ENCODE measurements at places on chromosomes 1 and 21. TPM values are rescaled to one million over a fixed set of nuclear protein-coding genes. Genes with fewer than 3 reads are reported as not detected.

DNA sequence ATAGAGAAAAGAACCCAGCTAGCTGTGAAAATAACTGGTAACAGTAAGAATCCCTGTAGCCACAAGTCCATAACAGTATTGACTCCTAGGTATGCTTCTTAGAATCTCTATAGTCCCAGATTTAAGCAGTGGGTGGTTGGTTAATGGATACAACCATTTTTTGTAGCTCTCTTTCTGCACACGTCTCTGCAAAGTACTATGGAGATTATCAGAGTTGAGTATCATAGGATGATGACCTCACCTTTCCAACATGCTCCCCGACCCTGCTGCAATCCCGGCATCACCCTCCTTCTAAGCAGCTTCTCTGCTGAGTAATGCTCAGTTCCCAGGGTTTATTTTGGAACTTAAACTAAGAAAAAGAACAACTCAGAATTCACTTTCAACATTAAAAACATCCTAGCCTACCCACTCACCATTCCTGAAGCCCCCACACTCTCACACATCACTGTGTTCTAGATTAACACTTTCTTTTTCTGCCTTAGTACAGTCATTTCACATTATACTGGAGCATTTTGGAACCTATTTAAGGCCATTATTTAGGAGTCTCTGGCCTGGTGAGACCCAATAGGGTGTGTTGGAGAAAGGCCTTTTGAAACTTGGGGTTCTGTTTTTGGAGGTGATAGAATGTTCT is 2.7 kb downstream of the MLLT11 start:
- DNase-seq: peak; percentile 94

DNA sequence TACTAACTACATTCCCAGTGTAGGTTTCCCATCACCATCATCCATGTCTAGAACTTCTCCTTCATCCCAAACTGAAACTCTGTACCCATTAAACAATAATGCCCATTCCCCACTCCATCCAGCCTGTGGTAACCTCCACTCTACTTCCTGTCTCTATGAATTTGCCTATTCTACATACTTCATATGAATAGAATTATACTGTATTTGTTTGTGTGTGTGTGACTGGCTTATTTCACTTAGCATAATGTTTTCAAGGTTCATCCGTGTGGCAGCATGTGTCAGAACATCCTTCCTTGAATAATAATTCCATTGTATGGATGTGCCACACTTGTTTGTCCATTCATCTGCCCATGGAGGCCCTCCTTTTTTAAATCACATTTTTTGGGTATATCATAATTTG is 35.7 kb downstream of the ATP2B4 start:
- no peak for DNase-seq

Gene SLAMF1
- total RNA-seq: not detected

GRCh38 chr1:13702425-13703127 is 2.6 kb downstream of the PRDM2 start:
- no peak for DNase-seq

Gene DHDDS
- 67.7 TPM for total RNA-seq

Gene OR6K3
- not detected for total RNA-seq

GRCh38 chr1:238201992-238202391 is 311.3 kb upstream of the ZP4 start:
- DNase-seq: no peak

- no peak for DNase-seq
These were observed 671.3 kb downstream of the MRPL39 start for GRCh38 chr21:24935991-24936390.

DNA sequence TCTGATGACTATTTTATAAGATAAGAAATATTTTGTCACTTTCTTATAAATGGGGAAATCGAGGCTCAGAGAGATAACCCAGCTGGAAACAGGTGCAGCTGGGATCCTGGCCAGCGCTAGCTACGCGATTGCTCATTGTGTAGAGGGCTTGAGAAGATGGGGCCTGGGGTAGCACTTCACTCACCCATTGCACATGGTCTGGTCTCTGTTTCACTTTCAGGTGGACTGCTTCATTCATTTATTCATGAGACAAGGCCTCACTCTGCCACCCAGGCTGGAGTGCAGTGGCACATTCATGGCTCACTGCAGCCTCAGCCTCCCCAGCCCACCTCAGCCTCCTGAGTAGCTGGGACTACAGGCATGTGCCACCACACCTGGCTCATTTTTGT is 23.8 kb downstream of the UBE4B start:
- no peak for DNase-seq

GRCh38 chr1:215889871-215890270 is 322.8 kb downstream of the KCTD3 start:
- no peak for DNase-seq

DNA sequence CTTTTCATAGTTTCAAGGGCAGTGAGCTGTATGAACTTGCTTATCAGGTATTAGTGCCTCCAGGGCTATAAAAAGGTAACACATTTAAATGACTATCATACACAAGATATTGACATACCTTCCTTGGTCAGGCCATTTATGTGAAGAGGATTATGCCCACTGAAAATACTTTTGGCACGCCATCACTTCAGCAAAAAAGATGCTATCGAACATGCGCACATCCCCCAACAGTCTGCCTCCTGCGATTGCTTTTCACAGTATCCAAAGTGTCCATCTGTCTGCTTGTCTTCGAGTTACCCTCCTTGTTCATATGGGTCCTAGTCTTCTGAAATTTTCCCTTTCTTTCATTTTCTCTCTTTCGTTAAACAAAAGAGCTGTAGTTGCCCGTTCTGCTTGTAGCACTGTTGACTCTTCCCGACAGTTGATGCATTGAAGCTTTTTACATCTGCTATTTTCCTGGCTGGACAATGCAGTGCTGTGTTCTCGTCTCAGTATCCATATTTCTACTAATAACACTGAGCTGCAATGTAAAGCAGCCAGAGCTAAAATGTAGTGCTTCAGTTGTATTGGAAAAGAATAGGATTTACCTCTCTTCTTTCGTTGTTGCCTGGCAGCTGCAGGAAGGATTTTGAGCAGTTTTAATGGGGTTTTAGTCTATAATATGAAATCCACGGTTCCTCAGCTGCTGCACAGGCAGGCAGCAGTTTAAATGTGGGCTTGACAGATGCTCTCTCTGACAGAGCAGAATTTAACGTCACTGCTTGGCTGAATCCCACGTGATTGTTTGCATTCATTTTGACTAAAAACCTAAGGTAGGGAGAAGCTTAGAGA is at the start of gene B3GALT2:
Gene B3GALT2, minus strand, starts transcription at position 713 of the 831 bp plus-strand sequence. CDS start 5,051 bp downstream, outside the sequence.
- peak; percentile 70 for DNase-seq

- DNase-seq: peak; percentile 23
These were observed 52.1 kb downstream of the GPR161 start for GRCh38 chr1:168084396-168085231.

Gene CLCA1
- total RNA-seq: not detected

DNA sequence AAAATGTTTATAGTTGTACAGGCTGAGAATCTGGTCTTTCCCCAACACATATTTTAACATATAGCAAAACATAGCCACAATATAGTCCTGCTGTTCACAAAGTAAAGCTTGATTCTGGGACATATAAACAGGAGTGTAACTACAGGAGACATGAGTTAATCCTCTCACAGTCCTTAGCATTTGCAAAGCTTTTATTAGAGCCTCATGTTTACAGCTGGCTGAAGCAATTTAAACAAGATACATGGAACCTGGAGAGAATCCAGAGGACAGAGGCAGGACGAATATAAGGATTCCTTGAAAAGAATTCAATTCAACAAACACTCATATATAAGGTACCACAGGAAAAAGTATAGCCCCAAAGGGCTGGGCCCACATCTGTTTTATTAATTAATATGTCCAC is 163.4 kb downstream of the ADGRL4 start:
- DNase-seq: peak; percentile 65

Gene LAMB3
- 0.72 TPM for total RNA-seq

DNA sequence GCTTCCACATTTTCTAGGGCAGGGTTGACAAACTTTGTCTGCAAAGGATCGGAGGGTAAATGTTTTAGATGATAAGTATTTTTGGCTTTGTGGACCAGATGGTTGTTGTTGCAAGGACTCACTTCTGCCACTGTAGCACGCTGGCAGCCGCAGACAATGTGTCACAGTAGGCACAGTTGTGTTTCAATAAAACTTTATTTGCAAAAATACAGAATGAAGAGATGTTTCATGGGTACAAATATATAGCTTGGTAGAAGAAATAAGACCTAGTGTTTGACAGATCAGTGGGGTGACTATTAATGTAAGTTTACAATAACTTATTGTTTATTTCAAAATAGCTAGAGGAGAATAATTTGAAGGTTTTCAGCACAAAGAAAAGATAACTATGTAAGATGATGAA is 127.8 kb downstream of the GRIK3 start:
- DNase-seq: no peak

DNA sequence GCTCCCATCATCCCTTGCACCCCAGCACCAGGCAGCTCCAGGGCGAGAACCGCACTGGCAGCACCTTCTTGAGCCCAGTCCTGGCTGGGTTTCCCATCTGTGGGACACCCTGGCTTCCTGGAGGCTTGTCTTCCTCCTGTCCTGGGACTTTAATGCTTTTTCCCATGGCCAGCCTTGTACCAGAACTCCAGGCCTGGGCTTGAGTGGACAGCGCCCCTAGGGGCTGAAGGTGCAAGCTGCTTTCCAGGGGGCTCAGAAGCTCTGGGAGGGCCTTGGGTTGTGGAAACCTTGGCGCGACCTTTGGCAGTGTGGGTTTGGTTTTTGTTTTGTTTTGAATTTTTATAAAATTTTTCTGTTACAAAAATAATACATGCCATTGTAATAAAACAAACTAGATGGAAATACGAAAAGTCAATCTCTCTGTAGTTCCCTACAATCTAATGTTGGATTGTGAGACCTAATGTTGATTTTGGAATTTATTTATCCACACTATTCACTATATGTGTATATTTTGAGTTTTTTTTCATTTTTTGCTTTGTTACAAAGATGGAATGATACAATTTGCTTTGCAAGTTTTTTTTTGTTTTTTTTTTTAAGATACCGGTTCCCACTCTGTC is 33.8 kb upstream of the RPL11 start:
- peak; percentile 35 for DNase-seq

Gene KCNK1
- total RNA-seq: 0.90 TPM

- no peak for DNase-seq
These were observed 15.2 kb downstream of the PRR9 start for GRCh38 chr1:153232553-153232952.

Gene PCSK9
- total RNA-seq: under 0.01 TPM

Gene PTTG1IP
- 194 TPM for total RNA-seq

Gene LRRC38
- total RNA-seq: not detected

- no peak for DNase-seq
These were observed 569 bp upstream of the CAPN2 start for GRCh38 chr1:223711747-223712193.

Gene NAV1
- 14.0 TPM for total RNA-seq

Gene KIF21B
- total RNA-seq: 0.36 TPM

GRCh38 chr1:4587721-4588120 is 66.7 kb upstream of the AJAP1 start:
- DNase-seq: no peak

DNA sequence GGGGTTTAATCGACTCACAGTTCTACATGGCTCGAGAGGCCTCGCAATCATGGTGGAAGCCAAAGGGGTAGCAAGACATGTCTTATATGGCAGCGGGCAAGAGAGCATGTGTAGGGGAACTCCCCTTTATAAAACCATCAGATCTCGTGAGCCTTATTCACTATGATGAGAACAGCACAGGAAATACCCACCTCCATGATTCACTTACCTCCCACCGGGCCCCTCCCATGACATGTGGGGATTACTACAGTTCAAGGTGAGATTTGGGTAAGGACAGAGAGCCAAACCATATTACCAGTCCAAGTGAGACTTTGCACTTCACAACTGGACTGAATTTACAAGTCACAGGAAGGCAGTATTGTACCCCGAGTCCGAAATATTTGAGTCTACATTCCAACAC is 73.9 kb upstream of the ANGPTL1 start:
- DNase-seq: no peak

Gene CIART
- total RNA-seq: 13.9 TPM

DNA sequence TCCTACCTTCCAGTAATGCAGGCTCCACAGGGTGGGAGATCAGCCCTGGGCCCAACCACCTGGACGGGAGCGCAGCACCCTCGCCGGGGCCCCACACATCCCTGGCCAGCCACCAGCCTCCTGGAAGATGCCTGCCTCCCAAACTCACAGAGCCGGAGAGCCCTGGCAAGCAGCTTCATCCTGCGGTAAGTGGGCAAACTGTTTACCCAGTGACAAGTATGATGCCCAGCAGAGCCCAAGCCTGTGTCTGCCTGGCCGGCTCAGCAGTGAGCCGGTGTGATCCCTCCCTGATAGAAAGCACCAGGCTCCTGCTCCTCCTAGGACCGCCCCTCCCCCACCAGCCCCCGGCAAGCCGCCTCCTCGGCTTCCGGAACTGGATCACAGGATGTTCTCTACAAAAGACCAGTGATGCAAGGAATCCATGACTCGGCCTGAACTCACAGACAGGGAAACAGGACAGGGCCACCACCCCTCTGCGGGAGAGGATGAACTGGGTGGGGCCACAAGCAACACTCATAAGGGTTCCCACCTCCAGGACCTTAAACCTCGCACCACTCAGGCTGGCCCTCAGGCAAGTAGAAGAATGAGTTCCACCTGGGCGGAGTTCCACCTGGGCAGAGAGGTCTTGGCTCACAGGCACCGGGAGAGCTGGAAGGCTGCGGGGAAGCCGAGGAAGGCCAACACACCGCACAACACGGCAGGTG is 7.9 kb downstream of the ACOT7 start:
- peak; percentile 76 for DNase-seq

DNA sequence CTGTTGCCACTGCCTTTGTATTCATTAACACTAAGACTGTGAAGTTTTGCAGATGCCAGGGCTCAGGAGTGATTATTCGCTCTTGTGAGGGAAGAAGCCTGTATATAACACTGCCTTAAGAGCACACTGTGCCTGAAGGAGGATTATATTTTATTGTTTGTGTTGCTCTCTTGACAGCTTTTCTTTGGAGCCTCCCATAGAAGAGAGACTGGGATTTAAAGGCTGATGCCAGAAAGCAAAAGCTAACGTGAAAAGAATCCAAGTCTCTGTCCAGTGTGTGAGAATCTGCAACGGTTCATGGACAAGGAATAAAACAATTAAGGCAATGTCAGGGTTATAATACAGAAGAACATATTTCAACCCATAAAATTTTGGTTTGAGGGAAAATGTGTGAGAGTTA is 316.8 kb downstream of the NFIA start:
- no peak for DNase-seq

All from IMR-90 (cell line).